ENCODE measurements at places on chromosomes 6 and 20. TPM values are rescaled to one million over a fixed set of nuclear protein-coding genes. Genes with fewer than 3 reads are reported as not detected.

- DNase-seq: no peak
- no peak overlapping the region for H3K27ac ChIP-seq
- no peaks in the 10 kb centered on the region for H3K27me3 ChIP-seq
- H3K4me1 ChIP-seq: no peaks in the 10 kb centered on the region
These were observed 491.9 kb upstream of the SOX4 start for GRCh38 chr6:21101694-21102093.

- H3K27ac ChIP-seq: no peak overlapping the region
- DNase-seq: no peak
- no peaks in the 10 kb centered on the region for H3K27me3 ChIP-seq
- no peak overlapping the region for H3K4me3 ChIP-seq
- no peaks in the 10 kb centered on the region for H3K36me3 ChIP-seq
These were observed 176.2 kb upstream of the PRND start for GRCh38 chr20:4545526-4545925.

- H3K36me3 ChIP-seq: peaks cover 27% of the 10 kb centered on the region
- H3K27me3 ChIP-seq: no peaks in the 10 kb centered on the region
- no peak for DNase-seq
- H3K4me1 ChIP-seq: peaks cover 2% of the 10 kb centered on the region
These were observed 1.2 kb upstream of the CPNE1 start for GRCh38 chr20:35665949-35666288.

GRCh38 chr20:8248051-8248450, 116.0 kb downstream of the PLCB1 start:
- H3K4me3 ChIP-seq: no peak overlapping the region
- H3K36me3 ChIP-seq: no peaks in the 10 kb centered on the region
- DNase-seq: no peak
- H3K27me3 ChIP-seq: no peaks in the 10 kb centered on the region

The TDRD6 gene
- total RNA-seq: 0.53 TPM

The FAXC gene
- total RNA-seq: not detected

The TGM2 gene
- 529 TPM for total RNA-seq

DNA sequence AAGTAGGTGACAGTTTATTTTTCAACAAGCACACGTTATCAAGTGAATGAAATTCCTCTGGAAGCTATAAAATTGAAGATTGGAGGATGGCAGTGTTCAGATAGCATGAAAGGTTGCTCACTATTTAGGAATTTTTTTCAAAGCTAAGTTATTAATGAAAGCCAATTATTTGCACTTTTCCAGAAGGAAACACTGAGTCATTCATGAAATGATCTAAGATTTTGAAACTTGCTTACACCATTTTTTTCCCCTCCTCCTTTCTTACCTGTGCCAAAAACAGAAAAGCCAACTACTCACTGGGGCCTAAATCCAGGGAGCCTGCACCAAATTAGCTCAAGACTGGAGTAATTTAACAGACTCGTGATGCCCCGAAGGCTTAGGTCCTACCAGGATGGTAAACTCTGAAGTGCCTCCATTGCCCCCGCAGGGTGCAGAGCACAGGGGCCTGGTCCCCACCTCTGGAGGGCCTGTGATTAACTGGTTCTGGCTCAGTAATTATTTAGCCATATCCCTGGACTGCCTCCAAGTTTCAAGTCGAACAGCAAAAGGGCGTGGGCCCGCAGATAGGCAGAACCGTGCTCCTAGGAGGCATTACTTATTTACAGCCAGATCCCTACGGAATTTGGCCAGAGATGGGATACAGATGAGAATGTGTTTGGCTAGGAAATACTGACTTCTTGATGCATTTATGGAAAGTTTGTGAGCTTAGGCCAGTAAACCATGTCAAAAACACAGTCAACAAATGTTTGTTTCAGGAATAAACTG, 28.0 kb upstream of the ZNF217 start:
- peaks cover 22% of the 10 kb centered on the region for H3K4me1 ChIP-seq
- peak overlapping the region; percentile 86 for H3K27ac ChIP-seq
- DNase-seq: peak; percentile 76
- H3K4me3 ChIP-seq: no peak overlapping the region
- no peaks in the 10 kb centered on the region for H3K27me3 ChIP-seq

DNA sequence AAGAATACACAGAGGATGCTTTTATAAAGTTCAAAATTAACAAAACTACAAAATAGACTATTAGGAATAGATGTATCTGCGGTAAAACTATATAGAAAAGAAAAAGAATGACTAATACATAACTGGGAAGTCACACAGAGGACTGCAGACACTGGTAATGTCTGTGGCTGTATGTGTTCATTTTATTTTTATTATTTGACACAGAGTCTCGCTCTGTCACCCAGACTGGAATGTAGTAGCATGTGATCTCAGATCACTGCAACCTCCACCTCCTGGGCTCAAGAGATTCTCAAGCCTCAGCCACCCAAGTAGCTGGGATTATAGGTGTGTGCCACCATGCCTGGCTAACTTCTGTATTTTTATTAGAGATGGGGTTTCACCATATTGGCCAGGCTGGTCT, 38.9 kb downstream of the ESF1 start:
- no peaks in the 10 kb centered on the region for H3K27me3 ChIP-seq
- no peaks in the 10 kb centered on the region for H3K4me1 ChIP-seq
- H3K27ac ChIP-seq: no peak overlapping the region
- H3K4me3 ChIP-seq: no peak overlapping the region
- no peak for DNase-seq

DNA sequence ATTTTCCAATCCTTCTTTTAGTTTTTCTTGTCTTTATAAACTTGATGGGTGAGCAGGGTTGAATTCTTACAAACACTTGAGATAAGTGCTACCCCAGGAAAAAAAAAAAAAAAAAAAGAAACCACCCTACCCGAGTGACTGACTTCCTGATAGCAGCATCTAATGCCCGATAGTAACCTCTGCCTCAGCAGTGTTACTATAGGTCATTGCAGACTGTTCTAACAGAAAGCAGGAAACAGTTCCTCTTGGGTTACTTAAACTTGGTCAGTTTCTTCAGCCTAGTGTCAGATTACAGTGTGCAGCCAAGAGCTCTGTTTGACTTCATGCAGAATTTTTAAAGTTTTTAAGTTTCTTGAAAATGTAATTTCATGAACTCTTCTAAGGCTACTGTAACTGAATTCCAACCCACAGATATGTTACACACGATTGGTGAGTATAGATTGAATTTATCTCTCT, 2.1 kb downstream of the MYLIP start:
- peaks cover 6% of the 10 kb centered on the region for H3K4me1 ChIP-seq
- H3K27ac ChIP-seq: peak overlapping the region; percentile 93
- peaks cover 10% of the 10 kb centered on the region for H3K36me3 ChIP-seq

The MYB gene
- not detected for total RNA-seq

DNA sequence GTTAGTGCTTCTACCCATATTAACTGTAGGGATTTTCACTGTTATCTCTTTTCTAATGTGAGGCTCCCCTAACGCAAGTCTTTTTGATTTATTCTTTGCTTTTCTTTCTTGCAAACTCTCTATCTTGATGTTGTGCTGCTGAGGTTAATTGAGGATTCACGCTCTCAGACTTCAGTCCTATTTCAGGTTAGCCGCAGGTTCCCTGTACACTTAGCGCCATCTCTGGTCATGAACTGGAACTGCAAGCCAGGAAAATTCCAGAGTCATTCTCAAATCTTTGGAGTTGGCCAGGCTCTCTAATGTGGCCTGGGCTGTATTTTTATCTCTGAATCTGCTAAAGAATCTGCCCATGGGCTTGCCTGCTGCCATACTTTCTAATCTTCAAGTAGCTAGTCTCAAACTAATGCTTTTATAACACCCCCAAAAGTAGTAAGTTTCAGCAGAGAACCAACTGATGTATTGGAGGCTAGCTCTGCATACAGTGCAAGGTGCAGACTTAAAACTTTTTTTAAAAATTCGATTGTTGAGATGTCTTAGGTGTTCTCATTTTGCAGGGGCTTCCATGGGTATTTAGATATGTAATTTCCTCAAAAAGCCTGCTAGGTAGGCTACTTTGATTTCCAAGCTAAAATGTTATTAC, 91.1 kb upstream of the OPRM1 start:
- no peaks in the 10 kb centered on the region for H3K27me3 ChIP-seq
- no peaks in the 10 kb centered on the region for H3K4me1 ChIP-seq
- H3K27ac ChIP-seq: no peak overlapping the region
- H3K36me3 ChIP-seq: no peaks in the 10 kb centered on the region

The MRPL18 gene
- 119 TPM for total RNA-seq

The NNAT gene
- not detected for total RNA-seq

DNA sequence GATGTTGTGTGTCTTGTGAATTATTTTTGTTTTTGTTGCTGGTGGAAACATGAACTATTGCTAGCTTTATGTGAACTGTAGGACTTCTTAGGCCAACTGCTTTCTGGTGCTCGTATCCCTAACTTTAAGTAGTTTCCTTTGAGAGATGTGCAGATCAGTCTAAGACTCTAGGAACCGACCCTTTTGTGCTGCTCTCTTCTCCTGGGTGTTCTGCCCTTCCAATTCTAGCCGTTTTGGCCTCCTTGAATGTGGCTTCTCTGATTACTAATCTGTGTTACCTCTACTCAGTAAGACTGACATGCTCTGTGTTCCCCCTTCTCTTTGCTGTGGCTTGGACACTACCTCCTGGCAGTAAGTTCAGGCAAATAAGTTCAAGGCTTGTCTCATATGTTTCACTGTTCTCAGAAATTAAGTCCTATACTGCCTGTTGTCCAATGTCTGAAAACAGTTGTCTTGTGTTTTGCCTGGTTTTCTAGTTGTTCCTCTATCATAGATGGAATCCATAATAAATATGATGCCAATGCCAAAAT, 58.0 kb downstream of the FOXO3 start:
- peaks cover 16% of the 10 kb centered on the region for H3K4me1 ChIP-seq
- no peak overlapping the region for H3K4me3 ChIP-seq
- peak overlapping the region; percentile 44 for H3K27ac ChIP-seq
- H3K36me3 ChIP-seq: no peaks in the 10 kb centered on the region
- no peaks in the 10 kb centered on the region for H3K27me3 ChIP-seq

DNA sequence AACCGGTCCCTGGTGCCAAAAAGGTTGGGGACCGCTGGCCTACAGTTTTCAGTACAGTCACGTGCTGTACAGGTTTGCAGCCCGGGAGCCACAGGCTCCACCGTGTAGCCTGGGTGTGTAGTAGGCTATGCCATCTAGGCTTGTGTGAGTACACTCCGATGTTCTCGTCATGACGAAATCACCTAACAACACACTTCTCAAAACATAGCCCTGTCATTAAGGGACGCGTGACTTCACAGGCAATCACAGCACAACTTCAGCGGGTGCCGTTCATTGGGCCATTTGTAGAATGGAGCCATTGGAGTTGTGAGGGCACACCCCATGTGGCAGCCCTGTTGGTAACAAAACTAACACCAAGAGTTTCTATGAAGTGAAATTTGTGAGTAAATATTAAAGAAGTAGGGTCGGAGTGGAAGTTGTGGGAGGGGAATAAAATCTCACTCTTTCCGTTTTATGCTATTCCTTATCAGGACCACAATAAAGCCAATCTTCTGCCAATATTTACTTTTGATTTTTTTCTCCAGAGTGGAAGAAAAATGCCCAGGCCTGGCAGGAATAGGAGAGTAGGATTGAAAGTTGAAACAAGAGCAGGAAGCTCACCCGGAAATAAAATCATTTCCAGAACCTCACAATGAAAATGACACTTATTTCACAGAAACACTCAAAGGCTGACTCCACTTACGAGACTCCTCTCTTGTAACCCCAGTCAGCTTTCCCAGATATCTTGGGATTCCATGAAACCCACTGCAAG, 63.7 kb upstream of the PTPN1 start:
- no peaks in the 10 kb centered on the region for H3K27me3 ChIP-seq
- H3K4me1 ChIP-seq: no peaks in the 10 kb centered on the region
- H3K27ac ChIP-seq: no peak overlapping the region
- no peak overlapping the region for H3K4me3 ChIP-seq
- H3K36me3 ChIP-seq: no peaks in the 10 kb centered on the region
- no peak for DNase-seq

DNA sequence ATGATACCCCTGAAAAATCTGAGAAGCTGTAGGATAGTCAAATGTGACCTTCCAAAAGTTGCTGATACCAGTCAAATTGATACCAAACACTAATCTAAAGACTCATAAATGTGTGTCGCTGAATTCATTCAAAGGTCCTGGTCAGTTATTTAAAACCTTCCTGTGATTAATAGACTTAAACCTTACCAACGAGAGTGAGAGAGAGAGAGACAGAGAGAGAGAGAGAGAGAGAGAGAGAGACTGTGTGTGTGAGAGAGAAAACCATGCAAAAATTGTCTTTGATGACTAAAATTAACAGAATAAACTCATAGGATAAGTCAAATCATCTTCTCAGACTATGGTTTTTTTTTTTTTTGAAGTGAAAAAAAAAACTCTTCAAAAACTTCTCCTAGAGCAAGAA, 370.9 kb upstream of the HS3ST5 start:
- H3K4me3 ChIP-seq: no peak overlapping the region
- no peaks in the 10 kb centered on the region for H3K36me3 ChIP-seq
- no peak overlapping the region for H3K27ac ChIP-seq
- DNase-seq: no peak

DNA sequence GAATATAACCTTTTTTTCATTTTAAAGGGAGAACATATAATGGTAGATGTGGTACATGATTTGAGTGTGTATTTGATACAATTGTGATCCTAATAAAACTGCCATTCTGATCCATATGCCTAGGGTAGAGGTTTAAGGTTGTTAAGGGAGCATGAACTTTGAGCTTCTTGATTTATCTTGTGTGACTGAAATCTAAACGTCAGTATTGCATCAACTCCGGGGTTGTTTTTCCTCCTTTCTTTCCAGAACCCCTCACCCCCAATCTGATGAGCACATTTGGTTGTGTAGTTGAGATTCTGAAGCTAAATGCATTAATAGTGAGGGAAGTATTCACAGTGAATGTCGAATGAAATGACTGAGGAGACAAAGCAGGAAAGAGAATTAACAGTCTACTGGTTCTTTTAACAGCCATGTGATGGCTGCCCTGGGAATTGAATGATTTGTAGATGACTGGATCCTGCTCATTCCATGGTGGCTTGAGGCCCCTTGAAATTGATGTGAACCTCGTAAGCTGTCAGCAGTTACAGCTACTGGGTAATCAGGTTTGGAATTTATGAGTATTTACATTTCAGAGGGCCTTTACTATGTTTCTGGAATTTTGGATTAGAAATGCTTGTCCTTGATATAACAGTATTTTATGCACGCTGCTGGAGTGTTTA, 44.8 kb downstream of the FARS2 start:
- H3K36me3 ChIP-seq: no peaks in the 10 kb centered on the region
- H3K4me3 ChIP-seq: no peak overlapping the region
- no peaks in the 10 kb centered on the region for H3K4me1 ChIP-seq
- no peak overlapping the region for H3K27ac ChIP-seq
- no peak for DNase-seq

The CLDN20 gene
- not detected for total RNA-seq

Measured in ascending aorta (tissue), 2 donors.